ENCODE measurements at places on chromosomes 13 and 19.

- no peak for DNase-seq
These were observed 183.5 kb downstream of the SPRY2 start for GRCh38 chr13:80157261-80157932.

DNA sequence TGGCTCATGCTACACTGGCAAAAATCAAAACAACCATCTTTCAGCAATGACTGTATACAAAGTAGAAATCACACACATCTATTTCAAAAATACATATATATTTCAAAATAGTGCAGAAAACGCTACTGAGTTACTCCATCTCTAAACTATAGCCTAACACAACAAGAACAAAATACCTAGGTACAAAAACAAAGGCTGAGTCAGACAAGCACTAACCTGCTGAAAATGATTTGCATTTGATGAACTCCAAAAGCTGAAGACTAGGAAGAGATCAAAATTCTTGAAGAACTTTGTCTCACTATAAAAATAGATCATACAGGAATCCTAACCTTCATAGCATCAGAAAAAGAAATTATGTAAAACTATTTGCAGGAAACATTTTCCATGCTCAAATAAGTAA is 381.6 kb downstream of the EFNB2 start:
- no peak for DNase-seq

- DNase-seq = no peak
These were observed 6.4 kb upstream of the EPHX3 start for GRCh38 chr19:15238639-15239155.

- no peak for DNase-seq
These were observed 83.4 kb upstream of the GPR183 start for GRCh38 chr13:99390601-99391000.

- no peak for DNase-seq
These were observed 287.4 kb upstream of the ATXN8OS start for GRCh38 chr13:69820180-69820579.

DNA sequence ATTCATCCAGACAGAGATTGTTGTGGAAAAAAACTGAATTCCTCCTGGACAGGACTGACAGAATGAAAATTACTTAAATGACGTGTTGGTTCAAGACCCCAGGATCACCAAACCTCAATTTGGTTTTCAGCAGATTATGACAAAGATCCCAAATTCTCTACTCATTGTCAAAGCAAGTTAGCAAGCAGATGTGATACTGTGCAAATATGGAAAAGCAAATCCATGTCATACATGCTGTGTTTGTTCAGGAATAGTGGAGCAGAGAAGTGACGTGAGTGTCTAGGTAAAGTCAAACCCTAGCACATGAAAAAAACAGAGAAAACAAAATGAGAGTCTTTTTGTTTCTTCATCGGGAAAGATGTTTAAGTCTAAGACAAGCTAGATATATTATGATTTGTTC is 169.2 kb upstream of the NBEA start:
- DNase-seq = no peak

All from BE2C (cell line).